ENCODE measurements at places on chromosomes 1 and 21.

DNA sequence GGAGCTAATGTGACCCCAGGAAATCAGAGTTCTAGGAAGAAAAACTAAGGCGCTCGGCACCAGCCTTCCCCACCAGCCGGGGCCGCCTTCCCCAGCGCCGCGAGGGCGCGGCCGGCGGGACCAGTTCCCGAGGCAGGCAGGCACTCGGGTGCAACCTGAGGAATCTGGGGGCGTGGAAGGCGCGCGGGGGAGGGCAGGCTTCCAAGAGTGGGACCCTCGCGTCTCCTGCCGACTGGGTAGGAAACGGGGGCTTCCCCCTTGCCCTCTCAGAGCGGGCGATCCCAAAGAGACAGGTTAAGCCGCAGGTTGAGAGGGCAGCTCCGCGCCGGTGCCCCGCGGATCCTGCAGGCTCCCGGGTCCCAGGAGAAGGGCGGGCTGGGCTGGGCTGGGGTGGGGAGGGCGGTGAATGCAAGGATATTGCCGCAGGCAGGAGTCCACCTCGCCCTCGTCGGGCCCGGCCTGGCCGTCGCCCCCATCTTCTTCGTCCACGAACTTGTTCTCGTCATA, 431 bp downstream of the ARPC5 start:
- peak; percentile 81 for DNase-seq

GRCh38 chr1:62185677-62186076, 9.0 kb upstream of the L1TD1 start:
- peak; percentile 50 for DNase-seq

GRCh38 chr1:35120458-35121133, 41.4 kb downstream of the ZMYM1 start:
- DNase-seq = no peak

DNA sequence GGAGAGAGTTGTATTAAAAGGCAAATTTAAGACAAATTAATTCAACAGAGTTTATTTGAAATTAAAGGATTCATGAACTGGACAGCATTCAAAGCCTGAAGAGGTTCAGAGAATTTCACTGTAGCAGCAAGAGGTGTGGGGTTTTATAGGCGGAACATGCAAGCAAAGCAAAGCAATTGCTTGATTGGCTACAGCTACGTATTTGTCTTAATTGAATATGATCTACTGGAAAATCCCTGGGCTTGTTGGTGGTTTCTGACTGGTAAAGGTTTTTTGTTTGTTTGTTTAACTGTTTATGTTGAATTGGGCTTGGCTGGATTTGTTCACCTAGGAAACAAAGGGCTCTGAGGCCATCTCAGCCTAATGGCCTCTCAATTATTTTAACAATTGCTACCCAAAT, 61.5 kb downstream of the KCNK1 start:
- no peak for DNase-seq

DNA sequence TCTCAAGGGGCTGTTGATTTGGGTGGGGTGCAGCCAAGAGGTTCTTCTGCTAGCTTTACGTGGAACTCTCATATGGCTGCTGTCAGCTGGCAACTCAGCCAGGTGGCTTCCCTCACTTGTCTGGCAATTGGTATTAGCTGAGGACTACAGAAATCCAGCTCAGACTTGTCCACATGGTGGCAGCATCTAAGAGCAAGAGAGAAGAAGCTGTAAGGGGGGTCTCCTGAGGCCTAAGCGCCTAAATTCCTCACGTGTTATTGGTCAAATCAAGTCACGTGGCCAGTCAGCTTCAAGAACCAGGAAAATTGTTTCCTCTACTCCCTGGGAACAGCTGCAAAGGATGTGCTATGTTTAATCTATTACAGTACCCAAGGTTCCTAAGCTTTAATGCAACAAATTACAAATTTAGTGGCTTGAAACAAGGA, 4.2 kb upstream of the DYRK3 start:
- no peak for DNase-seq

DNA sequence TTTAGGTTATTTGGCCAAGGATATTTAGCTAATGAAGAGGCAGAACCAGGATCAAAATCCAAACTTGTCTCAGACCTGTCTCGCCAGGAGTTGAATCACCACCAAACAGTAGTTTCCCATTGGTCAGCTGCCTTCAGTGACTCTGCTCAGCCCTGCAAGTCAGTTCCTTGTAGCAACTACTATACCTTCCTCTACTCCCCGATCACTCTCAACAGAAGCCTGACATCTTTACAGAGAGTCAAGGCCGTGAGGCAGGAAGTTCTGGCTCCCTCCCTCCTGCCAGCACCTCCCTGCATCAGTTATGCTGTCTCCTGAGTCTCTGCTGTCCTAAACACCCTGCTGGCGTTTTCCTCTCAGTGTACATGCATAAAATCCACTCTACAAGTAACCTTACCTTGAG, 13.2 kb downstream of the PSMD4 start:
- no peak for DNase-seq

DNA sequence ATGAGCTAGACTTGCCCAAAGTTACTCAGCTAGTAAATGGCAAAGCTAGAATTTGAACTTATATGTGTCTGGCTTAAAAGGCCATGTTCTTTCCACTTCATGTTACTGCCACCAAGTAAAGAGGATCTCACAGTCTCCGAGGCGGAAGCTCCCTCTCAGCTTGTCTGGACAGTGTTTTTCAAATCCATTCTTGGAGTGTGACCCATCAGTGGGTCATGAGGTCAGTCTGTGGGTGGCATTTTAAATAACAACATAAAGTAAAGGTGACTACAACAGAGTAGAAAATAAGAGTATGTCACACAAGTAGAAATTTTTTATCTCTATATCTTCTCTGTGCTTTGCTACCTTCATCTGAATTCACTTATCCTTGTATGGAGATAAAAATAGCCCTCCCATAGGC, 3.2 kb upstream of the HMGB4 start:
- no peak for DNase-seq

- no peak for DNase-seq
Measured at GRCh38 chr1:231751415-231751814, 124.8 kb downstream of the DISC1 start.

DNA sequence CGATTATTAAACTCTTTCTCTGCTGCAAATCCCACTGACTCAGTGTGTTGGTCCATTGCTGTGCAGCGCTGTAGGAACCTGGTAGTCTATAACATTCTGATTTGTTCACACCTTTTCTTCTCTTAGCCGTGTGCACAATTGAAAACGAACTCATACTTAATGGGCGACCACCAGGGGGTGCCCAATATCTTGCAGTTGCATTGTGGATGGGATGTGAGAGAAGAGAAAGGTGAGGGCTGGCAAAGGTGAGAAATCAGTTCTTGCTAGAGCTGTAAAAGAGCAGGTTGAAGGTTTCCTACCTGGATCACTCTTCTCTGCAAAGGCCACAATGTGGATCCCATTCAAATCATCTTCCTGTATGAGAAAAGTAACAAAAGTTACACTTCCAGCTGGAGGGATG, 51.0 kb downstream of the CASQ2 start:
- no peak for DNase-seq

DNA sequence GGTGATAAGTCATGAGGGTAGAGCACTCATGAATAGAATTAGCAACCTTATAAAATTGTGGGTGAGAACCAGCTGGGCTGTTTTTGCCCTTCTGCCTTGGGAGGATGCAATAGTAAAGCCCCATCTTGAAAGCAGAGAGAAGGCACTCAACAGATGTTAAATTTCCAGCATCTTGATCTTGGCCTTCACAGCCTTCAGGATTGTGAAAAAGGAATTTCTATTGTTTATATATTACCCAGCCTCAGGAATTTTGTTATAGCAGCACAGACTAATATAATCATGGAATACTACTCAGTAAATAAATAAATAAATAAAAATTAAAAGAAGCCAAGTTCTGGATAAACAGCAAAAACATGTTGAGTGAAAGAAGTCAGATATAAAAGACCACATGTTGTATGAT, 175.2 kb downstream of the KCNT2 start:
- no peak for DNase-seq

DNA sequence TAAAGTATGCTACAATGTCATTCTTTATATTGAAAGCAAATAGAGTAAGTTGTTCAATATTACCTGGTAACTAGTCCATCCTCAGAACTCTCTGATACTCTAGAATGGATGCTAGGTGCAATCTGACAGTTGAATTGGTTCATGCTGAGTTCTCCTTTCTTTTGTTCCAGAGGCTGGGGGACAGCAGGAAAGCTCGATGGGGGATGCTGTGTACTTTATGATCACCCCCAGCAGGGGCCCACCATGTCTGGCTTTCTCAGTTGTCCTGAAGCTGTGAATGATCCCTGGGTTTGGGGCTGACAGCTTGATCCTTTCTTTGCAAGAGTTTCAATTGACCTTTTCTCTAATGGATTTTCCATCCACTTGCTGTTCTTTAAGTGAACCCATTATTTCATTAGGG, 22.5 kb downstream of the FMN2 start:
- no peak for DNase-seq

- no peak for DNase-seq
Measured at GRCh38 chr1:84155517-84155916, 11.4 kb downstream of the PRKACB start.

DNA sequence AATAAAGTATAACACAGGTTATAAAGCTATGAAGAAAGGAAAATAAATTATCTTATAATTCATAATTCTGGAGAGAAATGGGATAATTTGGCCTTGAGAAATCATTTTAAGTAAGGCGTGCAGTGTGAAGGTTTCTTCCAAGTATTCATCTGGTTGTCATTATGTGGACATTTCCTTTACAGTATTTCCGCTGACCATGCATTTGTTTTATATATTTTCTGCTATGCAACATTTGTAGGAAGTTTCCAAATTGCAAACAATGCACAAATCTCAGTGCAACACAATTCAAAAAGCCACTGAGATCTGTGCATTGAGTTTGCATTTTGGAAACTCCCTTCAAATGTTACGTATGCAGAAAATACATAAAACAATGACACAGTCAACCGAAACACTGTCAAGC, 17.8 kb downstream of the ZNF670 start:
- DNase-seq = no peak

DNA sequence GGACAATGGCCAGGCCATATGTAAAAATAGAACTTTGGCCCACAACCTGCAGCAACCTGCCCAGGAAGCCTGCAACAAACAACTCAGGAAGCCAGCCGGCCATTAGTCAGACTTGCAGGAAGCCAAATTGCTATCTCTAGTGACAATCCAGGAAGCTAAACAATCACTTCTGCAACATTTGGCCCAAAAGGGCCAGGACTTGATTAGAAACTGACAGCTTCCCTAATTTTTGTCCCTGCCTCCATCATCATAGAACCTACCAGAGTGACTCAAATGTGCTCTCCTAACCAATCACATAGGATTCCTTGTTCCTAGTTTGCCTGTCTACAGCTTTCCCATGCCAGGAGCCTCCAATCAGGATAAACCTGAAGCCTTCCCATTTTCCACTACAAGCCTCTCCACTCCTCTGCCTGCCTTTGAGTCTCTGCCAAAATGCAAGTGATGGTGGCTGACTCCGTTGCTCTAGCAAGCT, 639.3 kb downstream of the PTPRU start:
- DNase-seq = no peak

DNA sequence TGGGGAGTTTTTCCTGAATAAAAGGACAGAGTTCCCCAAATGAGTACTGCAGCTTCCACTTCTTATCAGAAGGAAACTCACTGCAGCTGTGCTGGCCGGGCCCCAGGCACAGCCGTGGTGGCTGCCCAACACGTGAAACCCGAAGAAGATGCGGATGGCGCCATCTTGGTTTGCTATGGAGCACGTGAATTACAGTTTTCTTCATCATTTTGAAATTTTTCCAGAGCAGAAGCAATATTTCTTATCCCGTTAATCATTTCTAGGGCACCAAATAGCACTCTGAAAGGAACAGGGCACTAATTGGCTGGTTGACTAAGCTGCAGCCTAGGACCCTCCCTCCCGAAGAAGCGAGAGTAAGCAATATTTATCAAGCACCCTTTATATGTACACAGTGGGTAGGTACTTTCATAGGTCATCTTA, 63.2 kb upstream of the EPS8L3 start:
- no peak for DNase-seq

GRCh38 chr1:217014066-217014465, 290.8 kb upstream of the ESRRG start:
- no peak for DNase-seq

DNA sequence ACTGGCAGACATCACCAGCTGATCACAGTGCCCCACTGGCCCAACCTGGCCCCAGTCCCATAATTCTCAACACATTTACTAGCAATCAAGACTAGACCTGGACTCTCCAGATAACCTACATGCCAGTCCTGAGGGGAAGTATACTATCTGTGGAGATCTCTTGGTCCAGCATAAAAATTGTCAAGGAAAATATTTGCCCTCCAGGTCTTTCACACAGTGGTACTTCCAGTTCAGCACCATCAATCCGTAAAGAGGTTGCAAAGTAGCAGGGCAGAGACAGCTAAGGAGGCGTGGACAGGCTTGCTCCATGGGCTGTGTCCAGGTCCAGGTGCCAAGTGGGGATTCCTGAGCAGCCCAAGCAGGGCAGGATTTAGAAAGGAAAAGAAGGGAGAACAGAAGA, 143.6 kb upstream of the BACE2 start:
- DNase-seq = no peak

DNA sequence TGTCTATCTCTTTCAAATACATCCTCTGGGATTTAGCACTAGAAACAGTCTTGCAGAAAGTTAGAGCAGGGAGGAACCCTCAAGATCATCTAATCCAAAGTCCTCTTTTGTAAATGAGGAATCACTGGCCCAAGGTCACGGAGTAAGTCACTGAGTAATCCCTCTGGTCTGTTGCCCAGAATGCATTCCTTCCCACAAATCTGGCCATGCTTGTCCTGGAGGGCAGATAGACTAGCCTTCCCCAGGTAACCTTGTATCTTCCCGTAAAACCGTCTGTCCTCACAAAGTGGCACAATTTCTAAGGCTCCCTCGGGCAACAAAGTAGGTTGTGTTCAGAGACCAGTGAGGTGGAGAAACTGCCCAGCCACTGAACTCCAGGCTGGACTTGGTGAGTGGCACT, 46.2 kb downstream of the DDR2 start:
- DNase-seq = no peak

DNA sequence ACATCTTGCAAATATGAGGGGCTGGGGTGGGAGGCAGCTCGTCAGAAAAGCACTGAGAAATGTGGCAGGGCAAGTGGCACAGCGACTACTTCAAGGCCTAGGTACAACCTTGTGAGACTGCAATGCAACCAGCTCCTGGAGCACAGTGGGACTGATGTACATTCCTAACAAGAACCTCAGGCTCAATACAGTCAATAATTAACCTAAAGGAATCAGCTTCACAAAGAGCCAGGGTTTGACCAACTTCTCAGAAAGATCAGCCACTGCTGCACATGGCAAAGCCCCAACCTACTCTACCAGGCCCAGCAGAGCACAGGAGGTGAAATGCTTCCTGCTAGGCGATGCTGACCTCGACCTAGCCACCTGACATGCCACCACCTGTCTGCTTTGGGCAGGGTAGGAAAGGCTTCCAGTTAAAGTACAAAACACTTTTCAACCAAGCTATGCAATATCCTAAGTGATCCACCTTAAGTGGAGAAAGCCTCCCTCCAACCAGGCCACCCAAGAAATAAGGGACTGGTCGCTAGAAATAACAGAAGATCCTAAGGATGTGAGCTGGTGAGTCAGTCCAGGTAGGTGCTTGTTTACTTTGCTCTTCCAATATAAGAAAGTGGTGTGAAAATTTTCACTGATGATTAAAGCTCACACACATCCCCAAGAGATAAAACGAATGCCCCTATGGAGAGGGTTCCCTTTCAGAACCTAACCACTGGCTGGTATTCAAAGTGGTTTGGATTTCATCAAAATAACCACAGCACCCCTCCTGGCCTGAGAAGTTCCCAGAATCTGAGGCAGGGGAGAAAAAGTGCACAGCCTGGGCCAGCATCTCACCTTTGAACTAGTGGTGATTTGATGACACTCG, 2.1 kb downstream of the RIPK4 start:
- DNase-seq = no peak

- DNase-seq = no peak
Measured at GRCh38 chr1:176241385-176242015, 34.4 kb upstream of the COP1 start.

GRCh38 chr1:202113690-202114300, 8.9 kb upstream of the GPR37L1 start:
- no peak for DNase-seq

Data from suprapubic skin (tissue), 4 donors.